ENCODE measurements at places on chromosomes 16 and 17.

- DNase-seq = no peak
Observed at GRCh38 chr17:10183931-10184930, 14.2 kb downstream of the GAS7 start.

DNA sequence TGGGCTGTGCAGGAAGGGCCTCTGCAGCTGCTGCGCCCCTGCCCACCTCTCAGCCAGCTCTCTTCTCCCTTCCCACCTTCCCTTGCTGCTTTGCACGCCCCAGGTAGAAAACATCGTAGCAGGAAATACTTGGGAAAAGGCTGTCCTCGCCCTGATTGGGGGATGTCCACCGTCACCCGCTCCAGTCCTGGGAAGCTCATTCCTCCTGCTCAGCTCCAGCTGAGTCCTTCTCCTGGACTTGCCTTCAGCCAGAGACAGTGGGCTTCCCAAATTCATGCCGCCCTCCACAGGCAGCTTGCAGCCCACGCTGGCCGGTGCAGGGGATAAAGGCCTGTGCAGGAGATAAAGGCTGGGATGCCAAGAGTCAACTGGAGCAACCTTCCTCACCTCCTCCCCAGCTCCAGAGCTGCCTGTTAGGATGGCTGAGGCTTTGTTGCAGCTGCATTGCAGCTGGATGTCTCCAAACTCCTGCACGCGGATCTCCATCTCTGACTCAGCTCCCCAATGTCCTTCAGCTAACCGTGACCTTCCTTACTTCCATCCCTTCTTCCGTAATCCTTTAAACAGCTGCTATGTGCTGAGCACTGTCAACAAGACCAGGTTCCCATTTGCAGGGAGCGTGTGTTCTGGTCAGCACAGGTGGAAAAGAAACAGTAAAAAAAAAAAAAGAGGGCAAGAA lies 402.0 kb upstream of the TNRC6C start:
- no peak for DNase-seq

GRCh38 chr17:78719630-78720298 lies 62.3 kb downstream of the CYTH1 start:
- DNase-seq = no peak

- DNase-seq = no peak
Observed at GRCh38 chr16:79537584-79537983, 63.0 kb downstream of the MAF start.

DNA sequence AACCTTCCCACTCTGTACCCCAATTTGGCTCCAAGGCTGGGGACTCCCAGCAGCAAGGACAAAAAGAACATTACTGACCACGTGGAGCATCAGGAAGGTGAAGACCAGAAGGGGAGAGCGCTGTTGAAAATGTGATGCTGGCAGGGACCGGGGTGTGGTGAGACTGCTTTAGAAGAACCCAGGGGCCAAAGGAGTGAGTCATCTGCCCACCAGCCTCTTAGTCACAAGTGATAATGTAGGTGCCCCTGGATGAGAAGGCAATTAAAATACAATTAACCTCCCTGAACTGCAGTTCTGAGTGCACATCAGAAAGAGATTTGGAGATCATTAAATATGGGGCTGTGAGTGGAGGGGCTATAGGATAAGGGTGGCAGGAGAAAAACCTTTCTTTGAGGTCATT lies 366.6 kb upstream of the CCL2 start:
- DNase-seq = no peak
